ENCODE measurements at places on chromosomes 1 and 21. TPM values are rescaled to one million over a fixed set of nuclear protein-coding genes. Genes with fewer than 3 reads are reported as not detected.
A peak's percentile ranks its signal among the peaks of the same experiment; 100 is the strongest.

DNA sequence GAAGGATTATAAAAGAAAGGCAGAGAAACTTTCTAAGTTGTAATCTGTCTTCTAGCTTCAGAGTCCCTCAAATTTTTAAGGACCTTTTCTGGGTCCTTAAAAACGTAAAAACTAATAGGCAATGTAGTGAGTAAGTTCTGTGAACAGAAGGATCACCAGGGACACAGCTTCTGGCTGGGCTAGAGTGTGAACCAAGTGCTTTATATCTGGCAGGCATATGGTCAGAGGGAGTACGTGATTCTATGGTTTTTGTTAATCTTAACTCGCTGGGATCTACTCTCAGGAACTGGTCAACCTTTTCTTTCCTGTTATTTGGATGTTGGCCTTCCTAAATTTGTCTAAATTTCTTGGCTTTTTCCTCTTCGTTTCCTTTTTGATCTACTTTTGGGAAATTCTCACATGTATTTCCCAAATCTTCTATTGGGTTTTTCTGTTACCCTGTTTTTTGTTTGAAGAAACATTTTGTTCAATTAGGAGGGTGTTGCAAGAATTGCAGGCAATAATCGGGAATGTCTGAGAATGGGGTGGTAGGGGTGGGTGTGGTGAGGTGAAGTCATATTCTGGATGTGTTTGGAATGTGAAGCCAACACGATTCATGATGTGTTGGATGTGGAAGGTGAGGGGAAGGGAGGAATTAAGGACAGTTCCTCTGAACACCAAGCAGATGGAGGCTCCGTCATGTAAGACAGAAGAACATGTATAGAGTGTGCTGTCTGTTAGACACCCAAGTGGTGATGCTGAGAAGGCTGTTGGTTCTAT is 193.2 kb downstream of the FMN2 start:
- no peak for DNase-seq

DNA sequence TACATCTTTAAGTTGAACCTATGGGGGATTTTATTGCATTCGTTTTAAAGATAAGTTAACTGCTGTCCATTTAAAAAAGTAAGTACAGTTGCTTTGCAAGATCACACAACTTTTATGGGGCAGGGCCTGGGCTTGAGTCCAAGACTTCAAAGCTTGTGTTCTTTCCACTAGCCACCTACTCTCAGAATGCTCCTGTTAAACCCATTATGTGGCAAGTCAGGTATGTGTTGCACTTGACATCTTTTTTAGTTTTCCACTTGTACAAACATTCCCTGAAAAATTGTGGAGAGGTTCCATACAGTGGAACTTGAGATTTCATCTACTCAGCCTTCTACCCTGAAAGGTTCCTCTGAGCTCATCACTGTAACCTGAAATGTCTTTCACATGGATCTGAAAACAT is 235.5 kb upstream of the SGIP1 start:
- no peak for DNase-seq

GRCh38 chr21:27315373-27315772 is 348.5 kb upstream of the ADAMTS5 start:
- DNase-seq = no peak

- DNase-seq = no peak
These were observed 691.2 kb downstream of the USP25 start for GRCh38 chr21:16421007-16421406.

- DNase-seq = no peak
These were observed 6.2 kb downstream of the TNNT2 start for GRCh38 chr1:201371276-201371675.

DNA sequence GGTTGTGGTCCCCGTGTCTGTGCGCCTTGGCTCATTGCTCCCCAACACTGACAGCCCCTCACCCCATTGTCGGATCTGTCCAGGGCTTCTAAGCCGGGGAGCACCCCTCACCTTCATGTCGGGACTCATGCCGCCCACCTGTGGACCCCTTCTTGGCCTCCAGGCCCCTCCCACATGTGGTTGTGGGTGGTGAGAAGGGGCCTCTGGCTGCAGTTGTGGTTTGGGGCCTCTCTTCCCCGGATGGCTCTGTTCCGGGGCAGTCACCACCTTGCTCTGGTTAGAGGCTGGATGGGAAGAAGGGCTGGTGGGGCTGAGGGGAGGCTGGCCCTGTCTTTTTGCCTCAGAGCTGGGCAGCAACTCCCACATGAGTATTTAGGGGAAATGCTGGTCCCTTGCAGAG is 158.6 kb upstream of the C1orf174 start:
- DNase-seq = no peak

DNA sequence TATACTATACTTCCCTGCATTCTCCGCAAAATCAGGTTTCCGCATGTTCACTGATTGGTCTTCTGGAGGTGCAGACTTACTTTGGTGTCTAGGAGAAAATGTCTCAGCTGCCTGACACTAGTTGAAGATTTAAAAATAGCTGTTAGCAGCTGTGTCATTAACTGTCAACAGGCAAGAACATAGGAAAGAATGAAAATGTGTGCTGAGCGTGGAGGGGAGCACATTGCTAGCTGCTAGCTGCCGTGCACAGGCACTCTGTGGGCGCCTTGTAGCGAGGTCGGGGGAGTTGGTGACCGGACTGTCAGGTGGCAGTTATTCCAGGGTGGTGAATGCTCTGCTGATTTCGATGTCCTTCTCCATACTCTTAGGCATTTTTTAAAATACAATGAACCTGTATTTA is 5.2 kb downstream of the FAAH start:
- no peak for DNase-seq

DNA sequence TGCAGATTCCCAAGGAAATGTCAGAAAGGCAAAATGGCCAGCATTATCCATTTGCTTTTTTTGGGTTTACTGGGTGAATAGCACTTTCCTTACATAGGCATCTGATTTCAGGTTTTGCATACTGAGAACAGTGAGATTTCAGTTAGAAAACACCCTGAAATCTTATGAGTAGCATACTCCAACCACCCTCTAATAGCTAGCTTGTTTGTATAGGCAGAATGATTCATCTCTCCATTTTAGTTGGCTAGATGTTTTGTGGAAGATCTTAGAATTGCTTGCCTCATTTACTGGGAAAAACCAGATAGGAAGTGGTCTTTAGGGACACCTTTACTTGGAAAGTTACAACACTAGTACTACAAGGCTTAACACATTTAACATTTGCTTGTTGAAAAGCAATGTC is 10.4 kb downstream of the KYAT3 start:
- DNase-seq = no peak

DNA sequence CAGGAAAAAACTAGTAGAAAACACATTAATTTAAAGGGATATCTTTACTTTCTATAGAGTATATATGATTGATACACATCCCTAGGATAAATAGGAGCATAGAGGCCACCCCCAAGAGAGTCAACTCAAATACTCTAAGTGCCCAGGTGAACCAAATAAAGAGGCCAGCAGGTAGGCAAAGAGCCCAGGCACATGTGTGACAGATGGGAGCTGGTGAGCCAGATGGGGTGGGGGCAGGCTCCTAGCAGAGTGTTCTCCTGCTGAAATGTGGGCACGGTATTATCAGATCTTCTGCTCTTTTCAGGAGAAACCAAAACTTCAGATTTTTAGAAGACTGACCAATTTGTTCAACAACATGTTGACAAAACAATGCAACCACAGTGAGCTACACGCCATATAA is 333.4 kb upstream of the PKN2 start:
- DNase-seq = no peak

- no peak for DNase-seq
These were observed 8.3 kb downstream of the FRRS1 start for GRCh38 chr1:99758073-99758511.

DNA sequence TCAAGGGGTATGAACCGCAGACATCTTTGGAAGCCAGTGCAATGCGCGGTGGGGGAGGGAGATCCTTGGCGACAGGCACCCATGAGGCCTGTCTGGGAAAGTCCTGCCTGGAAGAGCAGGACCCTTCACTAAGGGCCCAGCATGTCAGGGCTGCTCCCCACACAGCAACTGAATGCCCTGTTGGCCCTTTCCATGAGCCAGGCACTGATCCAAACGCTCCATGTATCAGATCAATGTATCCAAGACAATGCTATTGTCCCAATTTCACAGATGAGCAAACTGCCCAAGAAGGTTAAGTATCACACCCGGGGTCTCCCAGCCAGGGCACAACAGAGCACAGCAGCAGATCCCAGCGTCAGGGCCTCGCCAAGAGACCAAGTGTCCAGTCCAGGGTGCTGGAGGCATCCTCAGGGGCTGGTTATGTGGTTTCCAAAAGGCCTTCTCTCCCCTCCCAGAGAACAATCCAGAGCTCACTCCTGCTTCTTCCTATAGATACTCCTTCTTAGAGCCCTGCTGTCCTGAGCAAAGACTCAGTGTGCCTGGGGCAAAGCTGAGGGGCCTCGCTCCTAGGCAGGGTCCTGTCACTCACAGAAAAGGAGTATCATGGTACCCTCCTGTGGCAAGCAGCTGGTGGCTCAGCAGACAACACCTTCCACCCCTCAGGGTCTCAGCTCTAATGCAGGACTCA is 328.0 kb downstream of the NPHP4 start:
- DNase-seq = no peak

GRCh38 chr1:232327269-232327668 is 302.7 kb downstream of the SIPA1L2 start:
- DNase-seq = no peak

GRCh38 chr1:5977494-5978444 is 14.5 kb downstream of the NPHP4 start:
- no peak for DNase-seq

GRCh38 chr21:28550057-28550825 is 442.4 kb downstream of the LTN1 start:
- DNase-seq = no peak

- no peak for DNase-seq
These were observed 12.7 kb upstream of the KDM4A start for GRCh38 chr1:43637267-43637666.

GRCh38 chr1:198449727-198450433 is 90.6 kb downstream of the ATP6V1G3 start:
- DNase-seq = no peak

- DNase-seq = no peak
These were observed 109.8 kb upstream of the WARS2 start for GRCh38 chr1:119250299-119250698.

- no peak for DNase-seq
These were observed 12.4 kb downstream of the TNN start for GRCh38 chr1:175080030-175080429.

- DNase-seq = no peak
These were observed 7.4 kb downstream of the MIB2 start for GRCh38 chr1:1622788-1623094.

- DNase-seq = no peak
These were observed 84.3 kb downstream of the RRAGC start for GRCh38 chr1:38775175-38775845.

- peak; percentile 52 for DNase-seq
These were observed 134.4 kb downstream of the S1PR1 start for GRCh38 chr1:101371259-101371658.

DNA sequence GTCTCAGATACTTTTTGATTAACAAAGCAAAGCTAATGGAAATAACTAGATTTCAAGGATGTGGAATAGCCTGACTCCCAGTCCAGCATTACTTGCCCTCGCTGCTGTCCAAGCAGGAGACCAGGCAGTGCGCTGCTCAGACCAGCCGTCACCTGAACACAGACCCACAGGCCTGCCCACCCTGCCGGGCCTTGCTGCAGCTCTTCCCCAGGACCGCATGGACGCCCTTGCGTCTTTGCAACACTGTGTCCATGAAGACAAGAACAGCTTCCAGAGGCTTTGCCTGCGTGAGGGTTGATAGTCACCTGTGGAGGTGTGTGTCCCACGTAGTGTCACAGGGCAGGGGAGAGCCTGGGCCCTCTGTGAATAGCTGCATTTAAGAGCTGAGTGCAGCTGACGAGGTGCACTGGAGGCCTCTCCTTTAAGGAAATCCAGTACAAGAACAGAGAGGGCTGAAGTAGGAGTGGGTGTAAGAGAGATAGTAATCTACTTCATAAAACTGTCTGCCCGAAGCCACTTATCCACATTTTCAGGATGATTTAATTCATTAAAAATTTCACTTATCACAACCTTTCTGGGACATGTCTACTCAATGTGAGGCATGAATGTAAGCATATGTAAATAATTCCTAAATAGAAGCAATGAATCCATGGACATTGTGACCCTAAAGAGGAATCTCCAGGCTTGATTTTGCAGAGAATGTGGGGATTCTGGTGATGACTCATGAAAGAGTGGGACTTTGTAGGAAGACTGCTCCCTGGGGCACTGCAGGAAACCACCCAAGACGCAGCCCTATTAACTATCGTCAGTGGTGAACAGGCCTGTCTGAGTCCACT is 176.2 kb upstream of the RAB4A start:
- no peak for DNase-seq

- no peak for DNase-seq
These were observed 622 bp upstream of the TMPRSS2 start for GRCh38 chr21:41508415-41509144.

ZYG11B gene
- total RNA-seq = 21.8 TPM

CSF3R gene
- not detected for total RNA-seq

SPRR2G gene
- total RNA-seq = not detected

PADI1 gene
- 3.4 TPM for total RNA-seq

PLCH2 gene
- total RNA-seq = 0.12 TPM

GJA5 gene
- 2.7 TPM for total RNA-seq

PRDM16 gene
- 0.06 TPM for total RNA-seq

EBNA1BP2 gene
- total RNA-seq = 173 TPM

TAL1 gene
- 0.69 TPM for total RNA-seq

CDKN2C gene
- 3.0 TPM for total RNA-seq

TRIM67 gene
- total RNA-seq = not detected

OR2L13 gene
- not detected for total RNA-seq

LCE3E gene
- total RNA-seq = not detected

GJA8 gene
- total RNA-seq = not detected
